Fibroblast of skin of right quadriceps (primary cell): ENCODE measurements at places on chromosomes 5 and 9.

DNA sequence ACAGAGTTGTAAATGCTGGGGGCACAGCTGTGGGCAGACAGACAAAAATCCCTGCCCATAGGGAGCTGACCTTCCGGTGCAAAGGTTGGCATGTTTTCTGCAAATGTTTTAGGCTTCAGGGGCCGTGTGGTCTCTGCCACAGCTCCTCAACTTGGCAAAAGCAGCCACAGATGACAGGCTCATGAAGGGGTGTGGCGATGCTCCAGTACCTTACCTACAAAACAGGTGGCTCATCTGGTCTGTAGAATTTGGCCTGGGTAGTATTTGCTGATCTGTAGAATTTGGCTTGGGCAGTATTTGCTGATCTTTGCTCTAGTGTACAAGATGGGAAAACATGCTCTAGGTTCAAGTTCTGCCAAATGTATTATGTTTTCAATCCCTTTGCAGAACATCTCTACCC, 283.9 kb downstream of the GADD45G start:
- no peak for DNase-seq

DNA sequence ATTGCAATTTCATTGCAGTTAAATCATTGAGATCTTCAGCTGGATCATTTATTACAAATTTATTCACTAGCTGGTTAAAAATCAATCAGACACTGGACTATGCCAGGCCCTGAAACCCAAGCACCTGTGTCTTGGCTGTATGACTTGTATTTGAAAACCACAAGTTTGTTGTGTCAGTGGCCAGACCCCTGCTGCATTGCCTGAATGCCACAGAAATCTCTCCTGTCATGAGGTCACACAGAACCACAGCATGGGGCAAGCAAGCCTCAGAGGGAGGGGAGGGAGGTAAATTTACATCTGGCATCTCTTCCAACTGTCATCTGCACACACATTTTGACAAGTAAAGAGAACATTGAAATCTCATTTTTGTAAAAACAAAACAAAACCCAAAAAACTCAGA, 90.0 kb downstream of the ARRDC3 start:
- peak; percentile 42 for DNase-seq

GRCh38 chr9:112174222-112174964, 704 bp downstream of the SUSD1 start:
- peak; percentile 56 for DNase-seq

- no peak for DNase-seq
Measured at GRCh38 chr9:11182001-11182400, 569.2 kb upstream of the PTPRD start.

- DNase-seq, result no peak
Measured at GRCh38 chr5:79378510-79379186, 135.3 kb downstream of the HOMER1 start.

GRCh38 chr5:8814105-8814504, 731.8 kb downstream of the SEMA5A start:
- no peak for DNase-seq

DNA sequence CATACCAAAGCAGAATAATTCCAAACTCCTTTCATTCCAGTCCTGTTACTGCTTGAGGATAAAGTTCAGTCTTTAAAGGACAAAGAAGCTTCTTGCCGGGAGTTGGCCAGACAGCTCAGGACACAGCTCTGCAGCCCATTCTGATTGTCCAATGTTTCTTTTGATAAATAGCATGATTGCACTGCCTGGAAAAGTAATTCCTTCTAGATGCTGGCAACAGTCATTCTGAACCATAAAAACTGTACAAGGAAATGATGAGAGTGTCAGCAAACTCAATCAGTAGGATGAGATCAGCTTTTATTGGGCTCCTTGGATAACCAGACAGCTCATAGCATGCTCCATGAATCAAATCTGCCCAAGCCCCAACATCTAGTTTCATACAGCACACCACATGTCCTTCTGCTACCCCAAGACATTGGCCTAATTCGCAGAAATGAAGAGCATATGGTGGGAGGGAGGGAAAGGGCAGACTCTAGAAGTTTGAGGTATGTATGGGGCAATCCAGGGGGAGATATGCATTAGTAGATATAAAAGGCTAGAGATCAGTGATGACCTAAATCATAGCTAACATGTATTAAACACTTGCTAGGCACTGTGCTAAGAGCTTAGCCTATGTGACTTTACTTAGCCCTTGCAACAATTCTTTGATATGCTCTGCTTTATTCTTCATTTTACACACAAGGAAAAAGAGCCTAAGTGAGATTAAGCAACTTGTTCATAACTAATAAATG, 219.9 kb upstream of the NREP start:
- peak; percentile 64 for DNase-seq

GRCh38 chr9:99896119-99896518, 10.3 kb upstream of the STX17 start:
- no peak for DNase-seq

DNA sequence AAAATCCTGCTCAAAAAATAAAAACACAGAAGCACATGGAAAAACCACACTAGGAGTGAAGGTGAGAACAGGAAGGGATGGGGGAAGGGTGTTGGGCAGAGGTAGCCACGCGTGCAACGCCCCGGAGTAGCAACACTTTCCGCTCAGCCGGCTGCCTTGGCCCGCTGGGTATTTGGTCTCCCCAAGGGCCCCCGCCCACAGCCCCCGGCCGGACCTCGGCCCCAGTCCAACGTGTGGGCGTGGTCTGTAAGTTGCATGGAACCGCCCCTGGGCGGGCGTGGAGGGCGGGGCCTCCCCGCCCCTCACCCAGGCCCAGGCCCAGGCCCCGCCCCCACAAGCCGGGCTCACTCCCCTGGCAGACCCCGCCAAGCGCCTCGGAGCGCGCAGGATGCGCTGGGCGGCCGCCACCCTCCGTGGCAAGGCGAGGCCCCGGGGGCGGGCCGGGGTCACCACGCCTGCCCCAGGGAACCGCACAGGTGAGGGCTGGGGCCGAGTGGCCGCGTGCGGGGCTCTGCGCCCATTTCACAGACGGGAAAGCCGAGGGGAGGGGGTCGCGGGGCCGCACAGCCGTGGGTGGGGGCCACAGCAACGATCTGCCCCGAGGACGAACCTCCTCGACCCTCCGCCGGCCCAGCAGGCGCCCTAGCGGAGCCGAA, at the start of gene SUSD3:
Gene SUSD3, plus strand, starts transcription at position 347 of the 656 bp plus-strand sequence. Its CDS starts 42 bp downstream, at position 389.
- peak; percentile 32 for DNase-seq

DNA sequence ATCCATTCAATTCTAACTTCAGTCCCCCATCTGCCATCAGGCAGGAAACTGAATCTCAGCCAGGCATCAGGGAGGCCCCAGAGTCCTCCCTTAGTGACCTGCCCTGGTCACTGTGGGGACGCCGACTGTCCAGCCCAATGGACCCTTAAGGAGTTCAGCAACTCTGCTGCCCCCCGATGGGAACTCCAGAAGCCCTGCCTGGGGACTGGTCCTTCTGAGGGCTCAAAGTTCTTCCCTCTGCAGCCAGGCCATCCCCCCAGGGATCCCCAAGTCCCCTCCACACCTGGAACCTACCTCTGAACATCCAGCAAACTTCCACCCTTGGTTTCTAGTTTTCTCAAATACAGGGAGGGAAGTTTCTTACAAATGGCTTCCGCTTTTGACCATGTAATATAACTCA, 76.8 kb downstream of the UBE2QL1 start:
- DNase-seq, result no peak

DNA sequence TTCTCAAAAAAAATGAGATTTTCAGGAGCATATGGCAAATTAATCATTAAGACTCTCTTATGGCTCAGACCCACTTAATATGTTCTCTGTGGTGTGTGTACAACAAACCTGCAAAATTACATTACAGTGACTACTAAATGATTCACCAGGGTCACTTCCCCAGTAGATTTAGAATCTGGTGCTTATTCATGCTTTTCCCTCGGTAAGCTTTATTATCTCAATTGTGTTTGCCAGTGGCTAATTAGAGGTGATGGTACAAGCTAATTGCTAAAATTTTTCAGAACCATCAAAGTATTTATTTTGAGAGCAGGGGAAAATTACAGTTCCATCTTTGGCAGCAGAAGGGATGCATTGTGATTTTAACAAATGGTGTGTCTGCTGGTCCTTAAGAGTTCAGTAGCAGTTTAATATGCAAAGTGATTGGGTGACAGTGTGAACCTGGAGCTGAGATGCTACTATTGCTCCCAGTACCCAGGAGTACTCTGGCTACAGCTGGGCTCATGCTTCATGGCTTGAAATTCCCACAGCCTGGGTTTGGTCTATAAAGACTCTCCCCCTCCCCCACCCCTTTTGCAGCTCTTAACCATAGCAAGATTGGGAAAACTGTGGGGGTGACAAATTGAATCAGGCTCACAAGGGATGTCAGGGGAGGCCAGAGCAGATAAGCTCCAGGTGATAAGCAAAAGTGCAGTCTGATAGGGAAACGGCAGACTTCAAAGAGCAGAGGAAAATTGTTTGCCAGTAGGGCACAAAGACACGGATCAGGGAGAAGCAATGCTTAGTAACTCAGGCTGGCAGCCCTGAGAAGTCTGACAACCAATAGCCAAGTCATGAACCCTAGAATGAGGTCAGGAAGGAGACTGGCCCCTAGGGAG, 92.8 kb upstream of the RAD23B start:
- peak; percentile 76 for DNase-seq

- peak; percentile 68 for DNase-seq
Measured at GRCh38 chr5:73950441-73950873, 324.5 kb downstream of the ARHGEF28 start.

DNA sequence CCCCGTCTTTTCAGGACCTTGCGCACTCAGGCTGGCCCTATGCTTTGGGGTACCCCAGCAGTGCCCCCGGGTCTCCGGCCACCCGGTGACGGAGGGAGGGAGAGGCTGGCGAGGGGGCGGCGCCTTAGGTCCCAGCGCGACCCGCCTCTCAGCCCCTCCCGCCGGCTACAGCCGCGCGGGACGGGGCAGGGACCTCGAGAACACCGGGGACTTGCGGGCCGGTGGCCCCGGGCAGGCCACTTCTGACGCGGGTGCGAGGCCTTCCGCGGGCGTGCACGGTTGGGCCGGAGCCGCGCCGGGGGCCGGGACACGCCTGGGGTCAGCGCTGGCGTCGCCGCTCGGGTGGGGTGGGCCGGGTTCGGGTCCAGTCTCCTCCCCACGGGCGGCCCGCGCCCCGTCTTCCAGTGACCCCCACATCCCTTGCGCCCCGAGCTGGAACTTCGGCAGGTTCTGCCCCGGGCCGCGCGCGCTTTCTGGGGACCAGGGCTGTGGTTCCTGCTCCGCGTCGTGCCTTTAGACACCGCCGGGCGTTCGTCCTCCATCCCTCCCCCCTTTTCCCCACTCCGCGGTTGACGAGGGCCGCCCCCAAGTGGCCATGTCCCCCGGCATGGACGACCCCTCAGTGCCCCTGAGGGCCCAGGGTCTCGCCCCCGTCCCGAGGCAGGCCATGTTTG, 3.8 kb upstream of the SQSTM1 start:
- no peak for DNase-seq

GRCh38 chr5:173451031-173451430, 122.8 kb upstream of the STC2 start:
- no peak for DNase-seq

GRCh38 chr5:74464512-74465209, 175.9 kb downstream of the ENC1 start:
- no peak for DNase-seq
